ENCODE measurements at places on chromosomes 6 and 20.

DNA sequence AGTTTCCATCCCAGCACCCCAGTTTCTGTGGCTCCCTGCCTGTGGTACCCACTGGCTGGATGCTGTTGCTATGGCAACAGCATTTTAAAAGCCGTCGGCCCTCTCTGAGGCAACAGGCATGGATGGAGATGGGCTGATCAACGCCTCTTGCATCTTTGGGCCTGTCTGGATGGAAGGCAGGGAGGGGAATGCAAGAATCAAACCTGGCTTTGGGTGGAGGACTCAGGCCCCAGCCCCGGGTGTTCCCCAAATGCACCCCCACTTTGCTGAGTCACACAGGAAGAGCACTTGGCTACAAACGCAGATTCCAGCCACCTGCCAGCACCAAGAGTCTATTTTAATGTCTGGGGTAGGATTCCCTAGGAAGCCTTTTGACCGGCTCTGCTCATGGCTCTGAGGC is 45.7 kb upstream of the TGM2 start:
- no peak for DNase-seq

GRCh38 chr6:145028144-145028818 is 707.0 kb downstream of the EPM2A start:
- DNase-seq, result peak; percentile 4

GRCh38 chr20:41279546-41280225 is 37.8 kb downstream of the ZHX3 start:
- no peak for DNase-seq

GRCh38 chr6:161204866-161205557 is 68.8 kb downstream of the AGPAT4 start:
- DNase-seq, result no peak

- DNase-seq, result no peak
These were observed 2.6 kb upstream of the NR2E1 start for GRCh38 chr6:108163267-108163643.

DNA sequence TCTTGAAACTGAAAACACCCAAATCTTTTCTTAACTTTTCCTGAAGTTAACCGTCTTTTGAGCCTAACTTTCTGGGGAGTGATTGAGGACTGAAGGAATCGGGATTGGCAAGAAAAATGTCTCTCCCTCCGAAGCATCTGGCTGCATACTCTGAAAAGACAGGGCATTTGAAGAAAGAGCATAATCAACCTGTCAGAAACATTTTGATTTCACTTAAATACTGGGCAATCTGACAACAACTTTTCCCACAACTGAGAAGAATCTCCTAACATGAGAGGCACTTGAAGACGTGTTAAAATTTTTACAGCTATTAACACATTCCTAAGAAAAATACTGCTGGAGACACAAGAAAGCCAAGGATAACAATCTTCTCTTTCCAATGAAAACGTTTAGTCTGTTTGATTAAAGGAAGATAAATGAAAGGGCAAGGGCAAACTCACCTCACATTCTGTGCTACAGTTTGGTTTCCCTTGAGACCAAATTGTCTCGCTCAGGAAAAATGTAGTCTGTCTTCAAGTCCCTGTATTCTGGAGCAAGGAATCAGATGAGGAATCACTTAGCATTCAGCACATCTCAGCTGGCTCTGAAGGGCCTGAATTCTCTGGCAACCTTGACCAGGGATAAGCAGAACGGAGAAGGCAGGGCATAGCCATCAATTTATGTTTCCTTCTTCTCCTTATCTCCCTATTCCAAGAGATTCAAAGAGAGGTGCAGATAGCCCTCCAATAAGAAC is 76.1 kb downstream of the TBX18 start:
- DNase-seq, result no peak

DNA sequence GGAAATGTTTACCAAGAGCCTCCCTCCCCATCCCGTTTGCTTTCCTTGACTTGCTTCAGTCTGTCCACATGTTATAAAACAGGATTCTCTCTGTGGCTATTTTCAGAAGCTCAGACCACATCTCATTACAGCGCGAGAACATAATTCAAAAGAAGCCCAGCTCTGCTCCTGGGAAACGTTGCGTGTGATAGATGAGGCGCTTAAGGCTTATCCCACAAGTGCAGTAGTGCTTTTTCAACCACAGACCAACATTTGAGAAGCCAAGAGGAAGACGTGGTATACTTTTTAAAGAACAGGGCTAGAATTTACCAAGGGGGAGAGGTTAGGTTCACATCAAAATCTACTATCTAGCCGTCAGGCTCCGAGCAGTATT is 239.5 kb downstream of the SLC24A3 start:
- no peak for DNase-seq

GRCh38 chr6:31120151-31120915 is at the start of gene CDSN:
CDSN (minus strand) TSS chr6:31120446; CDS start chr6:31120419, 27 bp downstream.
- no peak for DNase-seq

GRCh38 chr6:21679761-21680265 is 86.3 kb downstream of the SOX4 start:
- DNase-seq, result no peak

DNA sequence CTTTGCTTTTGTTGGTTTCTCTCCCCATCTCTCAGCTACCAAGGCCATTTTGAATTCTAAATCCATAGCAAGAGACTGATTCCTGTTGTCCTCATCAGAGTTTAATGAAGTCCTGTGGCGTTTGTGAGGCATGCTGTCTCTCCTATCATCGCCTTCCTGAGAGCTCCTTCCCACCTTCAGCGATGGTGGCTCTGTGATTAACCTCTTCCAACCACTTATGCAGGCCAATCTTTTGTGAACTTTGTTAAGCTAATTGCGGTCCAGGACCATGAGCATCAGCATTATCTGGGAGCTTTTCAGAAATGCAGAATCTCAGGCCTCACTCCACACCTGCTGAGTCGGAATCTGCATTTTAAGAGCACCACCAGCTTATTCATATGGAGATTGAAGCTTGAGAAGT is 272.5 kb upstream of the CDYL start:
- DNase-seq, result no peak

DNA sequence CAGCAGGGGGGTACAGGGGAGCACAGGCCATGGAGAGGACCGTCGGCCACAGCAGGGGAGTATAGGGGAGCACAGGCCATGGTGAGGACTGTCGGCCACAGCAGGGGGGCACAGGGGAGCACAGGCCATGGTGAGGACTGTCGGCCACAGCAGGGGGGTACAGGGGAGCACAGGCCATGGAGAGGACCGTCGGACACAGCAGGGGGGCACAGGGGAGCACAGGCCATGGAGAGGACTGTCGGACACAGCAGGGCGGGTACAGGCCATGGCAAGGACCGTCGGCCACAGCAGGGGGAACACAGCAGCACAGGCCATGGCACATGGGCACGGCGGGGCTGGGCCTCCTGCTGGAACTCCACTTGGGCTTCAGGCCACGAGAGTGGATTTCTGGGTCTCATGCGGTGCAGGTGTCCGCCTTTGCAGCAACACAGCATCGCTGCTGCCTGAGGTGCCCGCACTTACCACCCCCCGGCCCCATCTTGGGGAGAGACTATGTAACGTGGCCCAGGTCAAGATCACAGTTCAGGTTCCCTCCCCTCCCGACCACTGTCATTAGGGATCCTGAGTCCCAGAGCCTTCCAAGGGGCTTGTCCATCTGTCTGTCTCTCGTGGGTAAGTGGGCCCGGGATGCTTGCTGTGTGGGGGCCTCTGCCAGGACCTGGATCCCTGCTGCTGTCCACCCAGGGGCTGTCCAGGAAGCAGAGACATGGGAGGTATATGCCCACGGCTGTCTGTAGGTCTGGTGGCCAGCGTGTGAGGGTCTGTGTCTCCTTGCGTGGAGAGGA is 2.5 kb downstream of the NPBWR2 start:
- no peak for DNase-seq

- no peak for DNase-seq
These were observed 1199.8 kb upstream of the MAP3K7 start for GRCh38 chr6:91786474-91787184.

GRCh38 chr6:7535498-7535897 is 6.0 kb upstream of the DSP start:
- no peak for DNase-seq

- no peak for DNase-seq
These were observed 111.0 kb upstream of the RALGAPA2 start for GRCh38 chr20:20823476-20823881.

DNA sequence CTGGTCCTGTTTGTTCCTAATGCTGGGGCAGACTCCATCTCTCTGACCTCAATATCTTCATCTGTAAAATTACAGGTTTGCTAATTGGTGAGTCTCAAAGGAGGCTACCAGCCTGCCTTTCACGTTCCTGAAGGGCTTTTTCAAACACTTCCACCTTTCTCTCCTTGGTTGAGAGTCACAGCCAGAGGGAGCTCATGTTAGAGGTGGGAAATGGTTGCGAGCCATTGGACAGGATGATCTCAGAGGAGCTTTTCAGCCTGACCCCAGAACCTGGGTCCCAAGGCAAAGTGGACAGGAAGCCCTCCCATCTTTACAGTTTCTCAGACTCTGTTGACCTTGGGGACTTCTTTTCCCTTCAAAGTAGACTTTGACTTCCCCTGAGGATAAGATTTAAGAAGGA is 37.6 kb downstream of the NDUFAF5 start:
- DNase-seq, result no peak

DNA sequence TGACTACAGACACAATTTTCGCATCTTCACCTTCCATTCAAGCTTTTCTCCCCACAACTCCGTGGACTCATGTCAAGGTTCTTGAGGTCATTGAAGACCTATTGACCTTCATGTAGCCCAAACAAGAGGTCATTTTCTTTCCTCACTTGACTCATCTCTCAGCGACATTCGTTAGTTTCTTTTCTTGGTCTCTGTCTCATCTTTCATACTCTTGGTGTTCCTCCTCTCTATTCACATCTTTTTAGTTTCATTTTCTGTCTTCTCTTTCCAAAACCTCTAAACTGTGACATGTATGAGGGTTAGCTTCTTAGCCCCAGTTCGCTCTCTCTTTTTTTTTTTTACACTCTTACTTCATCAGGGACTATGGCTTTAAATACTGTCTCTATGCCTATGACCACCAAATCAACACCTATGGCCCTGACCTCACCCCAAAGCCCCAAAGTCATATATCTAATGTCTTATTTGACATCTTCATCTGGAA is 128.6 kb upstream of the BACH2 start:
- DNase-seq, result no peak

GRCh38 chr20:4064144-4064909 is 49.0 kb upstream of the RNF24 start:
- DNase-seq, result peak; percentile 37

GRCh38 chr20:53001498-53002301 is 29.5 kb downstream of the TSHZ2 start:
- no peak for DNase-seq

DNA sequence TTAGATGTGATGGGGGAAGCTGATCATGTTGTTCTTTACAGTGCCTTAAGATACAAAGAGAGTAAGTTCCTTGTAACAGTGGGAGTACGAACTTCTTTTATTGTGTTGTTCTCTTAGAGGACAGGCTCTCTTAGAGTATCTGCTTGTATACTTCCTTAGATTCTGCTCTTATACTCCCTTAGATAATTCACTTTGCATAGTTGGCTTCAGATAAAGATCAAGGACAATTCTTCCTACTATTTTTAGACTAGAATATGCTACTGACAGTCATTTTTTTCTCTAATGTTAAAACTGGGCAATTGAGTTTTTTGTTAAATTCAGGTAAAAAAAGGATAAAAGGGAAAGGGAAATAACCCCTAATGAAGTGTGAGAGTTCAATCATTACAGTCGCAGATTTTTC is 138.7 kb downstream of the MYB start:
- DNase-seq, result no peak

DNA sequence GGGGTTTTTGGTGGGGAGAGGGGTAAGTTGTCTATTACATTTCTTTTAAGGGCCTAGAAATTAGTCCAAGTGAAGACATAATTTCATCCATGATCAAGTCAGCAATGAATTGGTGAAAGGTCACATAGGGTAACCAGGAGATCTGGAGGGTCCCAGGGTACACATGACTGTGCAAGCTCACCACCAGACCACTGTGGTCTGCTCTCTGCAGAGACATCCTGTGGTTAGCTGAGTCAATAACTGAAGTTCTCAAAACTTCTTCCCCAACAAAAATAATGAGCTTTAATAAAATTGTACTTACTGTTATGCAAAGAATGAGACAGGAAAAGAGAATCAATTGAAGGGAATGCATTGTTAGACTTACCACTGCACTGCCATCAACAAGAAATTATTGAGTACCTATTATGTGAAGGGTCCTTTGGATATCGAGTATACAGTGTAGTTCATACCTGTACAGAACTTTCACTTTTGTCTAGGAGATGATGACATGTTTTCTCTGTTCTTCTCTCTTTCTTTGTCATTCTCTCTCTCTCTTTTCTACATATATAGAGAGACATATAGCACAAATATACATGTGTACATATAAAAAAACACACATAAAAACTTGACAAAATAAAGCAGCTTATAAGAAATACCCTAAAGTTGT is 209.8 kb downstream of the GJA1 start:
- no peak for DNase-seq

DNA sequence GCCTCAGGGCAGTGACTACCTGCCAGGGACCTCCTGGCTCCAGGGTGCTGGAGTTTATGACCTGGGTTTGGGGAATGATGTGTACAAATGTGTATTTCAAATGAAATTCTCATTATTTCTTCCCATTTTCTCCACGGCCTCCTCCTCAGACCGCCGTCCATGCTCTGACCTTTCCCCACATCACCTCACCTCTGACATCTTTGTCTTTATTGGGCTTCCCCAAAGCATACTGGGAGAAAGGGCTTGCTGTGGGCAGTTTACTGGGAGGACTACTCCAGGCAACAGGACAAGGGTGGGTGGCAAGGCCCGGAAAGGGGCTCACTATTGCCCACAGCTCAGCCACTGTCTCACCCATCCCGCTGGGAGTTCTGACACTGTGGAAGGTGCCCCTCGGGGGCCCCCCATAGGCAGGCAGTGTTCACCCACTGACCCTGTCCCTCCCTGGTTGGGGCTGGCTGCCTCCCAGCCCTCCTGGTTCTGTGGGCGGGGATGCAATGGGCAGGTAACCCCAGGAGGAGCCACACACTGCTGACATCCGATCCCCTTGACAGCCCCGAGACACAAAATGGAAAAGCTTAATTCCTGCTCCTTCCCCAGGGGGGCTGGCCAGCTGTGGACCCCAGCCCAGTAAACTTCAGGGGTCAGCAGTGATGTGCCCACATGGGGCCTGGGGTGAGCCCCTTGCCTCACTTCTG is 39.8 kb upstream of the CST7 start:
- no peak for DNase-seq

DNA sequence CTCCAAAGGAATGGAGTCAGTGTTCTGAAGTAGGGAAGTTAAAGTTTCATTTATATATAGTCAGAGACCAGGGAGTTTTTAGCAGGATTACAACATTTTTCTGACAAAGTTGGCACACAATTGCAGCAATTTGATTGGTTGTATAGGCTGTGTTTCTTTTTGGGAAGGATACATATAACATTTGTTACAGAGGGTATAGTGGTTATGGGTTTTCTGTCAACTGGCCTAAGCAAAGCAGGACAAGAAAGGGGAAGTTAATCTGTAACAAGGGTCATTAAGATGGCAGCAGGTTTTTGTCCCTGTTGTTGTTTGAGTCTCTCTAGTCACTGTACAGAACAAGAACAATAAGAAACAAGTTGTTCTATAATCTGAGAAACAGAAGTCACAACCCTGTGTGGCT is 41.4 kb downstream of the TPD52L1 start:
- DNase-seq, result no peak

Data from SHP77 (cell line).